ENCODE measurements at places on chromosomes 1 and 21.

DNA sequence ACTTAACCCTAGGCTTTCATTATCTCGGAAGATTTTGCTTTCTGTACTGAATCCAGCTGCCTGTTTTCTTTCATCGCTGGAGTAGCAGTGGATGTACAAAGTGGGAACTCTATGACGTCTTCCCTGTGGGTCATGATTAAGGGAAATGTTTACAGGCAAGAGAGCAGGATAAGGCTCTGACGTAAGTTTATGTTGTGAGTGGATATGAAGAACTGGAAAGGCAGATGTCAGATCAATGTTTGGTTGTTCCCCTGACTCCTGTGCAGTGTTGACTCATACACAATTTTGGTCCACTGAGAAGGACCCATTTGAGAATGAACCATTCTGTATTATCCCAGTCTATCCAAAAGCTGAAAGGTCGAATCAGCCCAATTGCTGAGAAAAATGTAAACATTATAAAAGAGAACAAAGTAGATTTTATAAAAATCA is 292.4 kb downstream of the GRIK1 start:
- no peak for DNase-seq

DNA sequence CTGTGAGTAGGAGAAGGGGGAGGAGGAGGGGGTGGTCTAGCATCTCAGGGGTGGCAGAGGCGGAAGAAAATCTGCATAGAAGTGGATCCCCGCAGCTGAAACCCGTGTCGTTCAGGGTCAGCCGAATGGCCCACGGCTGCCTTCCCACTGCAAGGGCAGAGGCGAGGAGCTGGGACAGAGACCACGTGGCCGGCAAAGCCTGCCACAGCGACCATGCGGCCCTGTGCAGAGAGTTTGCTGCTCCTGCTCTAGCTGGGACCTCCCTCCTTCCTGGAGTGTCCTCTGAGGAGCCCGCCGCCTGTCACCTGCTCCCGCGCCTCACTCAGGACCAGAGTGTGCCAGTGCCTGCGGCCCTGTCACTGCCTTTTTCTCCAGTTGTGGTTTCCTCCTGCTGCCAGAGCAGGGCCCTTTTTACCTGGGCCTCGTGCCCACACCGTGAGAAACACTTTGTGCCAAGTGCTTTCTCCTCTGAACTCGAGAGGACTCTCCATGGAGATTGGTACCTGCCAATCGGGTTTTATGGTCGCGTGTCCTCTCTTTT is 5.4 kb upstream of the TRPM2 start:
- DNase-seq = no peak

GRCh38 chr1:212060632-212061472 is 25.3 kb downstream of the DTL start:
- DNase-seq = no peak

GRCh38 chr1:54800899-54801759 is at the start of gene TTC22:
TSS of gene TTC22 (minus strand) at chr1:54801323. CDS start at chr1:54801163, 160 bp downstream.
- DNase-seq = no peak

- DNase-seq = no peak
Measured at GRCh38 chr1:81118550-81118949, 682.2 kb upstream of the ADGRL2 start.

DNA sequence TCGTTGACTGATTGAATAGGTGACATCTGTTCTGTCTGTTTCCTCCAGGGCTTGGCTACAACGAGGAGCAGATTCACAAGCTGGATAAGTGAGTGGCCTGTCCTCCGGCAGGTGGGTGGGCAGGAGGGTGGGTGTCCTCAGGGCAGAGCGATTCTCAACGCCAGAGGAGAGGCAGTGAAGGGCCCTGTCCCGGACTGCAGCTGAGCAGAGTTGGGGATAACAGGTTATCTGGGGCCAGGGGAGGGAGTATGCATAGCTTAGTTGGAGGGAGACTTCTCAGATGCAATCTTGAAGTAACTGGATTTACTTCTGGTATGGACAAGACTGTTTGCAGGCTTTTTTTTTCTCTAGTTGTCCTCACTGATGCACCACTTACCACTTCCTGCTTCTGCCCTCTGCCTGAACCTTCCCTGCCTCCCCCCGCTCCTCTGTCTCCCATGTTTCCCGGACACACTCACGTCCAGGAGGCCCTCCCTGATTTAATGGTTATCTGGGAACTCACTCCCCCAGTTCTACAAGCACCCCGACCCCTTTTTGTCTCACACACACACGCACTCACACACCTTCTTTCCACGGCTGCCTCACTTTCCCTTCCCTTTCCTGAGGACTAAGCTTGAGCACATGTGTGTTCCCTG is 16.4 kb upstream of the RASSF5 start:
- DNase-seq = no peak

GRCh38 chr1:2206813-2207487 is 12.4 kb upstream of the FAAP20 start:
- no peak for DNase-seq

GRCh38 chr1:224559981-224560728 is 56.0 kb upstream of the CNIH3 start:
- DNase-seq = no peak

DNA sequence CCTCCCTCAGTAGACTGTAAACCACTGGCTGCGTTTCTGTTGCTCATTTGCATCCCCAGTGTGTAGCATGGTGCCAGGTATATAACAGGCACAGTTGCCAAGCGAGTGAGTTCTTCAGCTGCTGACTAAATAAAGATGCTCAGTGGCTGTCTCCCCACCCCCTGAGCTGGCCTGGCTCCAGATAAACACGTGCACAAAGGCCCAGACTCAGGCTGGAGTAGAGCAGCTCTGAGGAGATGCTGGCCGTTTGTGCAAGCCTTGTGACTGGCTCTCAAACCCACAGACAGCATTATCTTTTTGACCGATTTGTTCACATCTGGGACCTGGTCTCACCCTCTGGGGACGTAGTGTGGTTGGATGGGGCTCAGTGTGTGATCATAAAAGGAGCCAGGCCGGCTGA is 7.1 kb downstream of the CHRNB2 start:
- DNase-seq = no peak

DNA sequence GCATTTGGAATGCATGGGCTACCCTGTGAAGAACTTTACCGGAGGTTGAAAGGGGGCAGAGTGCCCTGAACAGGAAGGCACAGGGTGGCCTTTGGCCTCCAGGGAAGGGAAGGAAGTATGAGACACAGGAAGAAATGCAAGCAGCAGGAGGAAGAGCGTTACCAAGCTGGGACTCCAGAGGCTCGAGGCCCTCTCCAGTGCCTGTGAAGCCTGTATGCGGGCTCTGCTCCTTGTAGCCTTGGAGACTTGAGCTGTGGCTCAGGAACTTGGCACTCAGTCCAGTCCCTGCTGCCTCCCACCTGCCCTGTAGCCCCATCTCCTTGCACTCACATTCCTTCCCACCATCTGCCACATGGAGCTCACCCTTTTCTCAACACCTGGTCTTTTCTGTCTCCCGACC is 33.5 kb upstream of the RNF19B start:
- no peak for DNase-seq

Data from SIG-M5 (cell line).